CD4-positive, alpha-beta T cell (primary cell): ENCODE measurements at places on chromosomes 5 and 9. TPM values are rescaled to one million over a fixed set of nuclear protein-coding genes. Genes with fewer than 3 reads are reported as not detected.

GRCh38 chr5:12636209-12636608 lies 732.0 kb upstream of the CTNND2 start:
- no peak for DNase-seq

DNA sequence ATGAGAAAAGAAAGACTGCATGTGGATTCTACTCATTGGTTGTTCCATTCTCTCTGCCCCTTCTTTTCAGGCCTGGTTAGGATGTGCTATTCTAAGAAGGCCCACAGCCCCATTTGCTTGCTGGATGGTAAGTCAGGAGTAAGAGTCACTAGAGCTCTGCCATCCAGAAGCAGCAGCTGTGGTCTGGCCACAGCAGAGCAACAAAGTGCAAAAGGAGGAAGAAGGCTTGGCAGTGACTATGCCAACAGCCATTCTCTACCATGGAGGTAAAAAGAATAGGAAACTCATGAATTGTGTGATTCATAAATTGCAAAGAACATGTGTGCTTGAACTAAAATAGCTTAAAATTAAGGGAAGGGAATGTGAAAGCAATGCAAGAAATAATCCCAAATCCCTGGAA lies 20.9 kb downstream of the KLHL3 start:
- no peak for DNase-seq

GRCh38 chr5:148011398-148012137 lies 52.2 kb upstream of the SPINK5 start:
- no peak for DNase-seq

GRCh38 chr9:124769549-124770358 lies 1.4 kb downstream of the NR6A1 start:
- DNase-seq = no peak

Gene SLC36A3
- total RNA-seq = not detected
